Karpas-422 (cell line): ENCODE measurements at places on chromosomes 3 and 15.

DNA sequence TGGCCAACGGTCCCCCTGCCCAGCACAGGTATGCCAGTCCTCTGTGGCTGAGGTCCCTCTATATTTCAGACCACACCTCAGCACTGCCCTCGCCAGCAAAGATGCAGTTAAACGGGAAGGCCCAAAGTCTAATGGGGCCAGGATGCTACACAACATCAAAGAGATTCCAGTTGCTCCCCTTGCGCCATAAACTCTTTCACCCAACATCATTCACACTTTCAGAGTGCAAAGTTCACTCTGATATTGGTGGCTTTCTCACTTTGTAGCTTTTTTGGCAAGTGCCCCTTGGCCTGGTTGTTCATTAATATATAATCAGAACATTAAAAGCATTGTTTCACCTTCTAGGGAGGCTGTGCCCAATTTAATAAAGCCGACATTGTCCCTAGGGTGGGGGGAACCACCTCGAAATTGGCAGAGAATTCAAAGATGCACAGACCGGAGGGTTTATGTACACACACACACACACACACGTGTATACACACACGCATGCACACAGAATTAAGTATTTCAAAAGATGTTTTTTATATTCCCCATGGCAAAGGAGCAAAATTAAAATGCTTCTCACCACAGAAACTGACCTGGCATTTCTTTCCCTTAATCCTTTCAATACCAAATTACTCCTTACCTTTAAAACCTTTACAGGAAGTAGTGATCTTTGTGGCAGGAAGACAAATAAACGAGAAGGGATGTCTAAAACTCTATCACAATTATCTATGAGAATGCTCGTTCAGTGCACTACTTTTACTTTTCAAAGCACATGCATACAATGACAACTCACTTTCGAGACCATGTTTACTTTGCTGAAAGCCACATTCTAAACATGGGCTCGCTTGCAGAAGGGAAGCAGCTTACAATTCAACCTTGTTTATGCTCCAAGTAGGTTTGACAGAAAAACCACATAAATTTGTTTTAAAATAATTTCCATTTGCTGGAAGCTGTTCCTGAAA is 19.5 kb downstream of the LRIG1 start:
- no peak for DNase-seq

GRCh38 chr3:131338948-131339640 is 42.5 kb upstream of the NUDT16 start:
- DNase-seq = no peak

DNA sequence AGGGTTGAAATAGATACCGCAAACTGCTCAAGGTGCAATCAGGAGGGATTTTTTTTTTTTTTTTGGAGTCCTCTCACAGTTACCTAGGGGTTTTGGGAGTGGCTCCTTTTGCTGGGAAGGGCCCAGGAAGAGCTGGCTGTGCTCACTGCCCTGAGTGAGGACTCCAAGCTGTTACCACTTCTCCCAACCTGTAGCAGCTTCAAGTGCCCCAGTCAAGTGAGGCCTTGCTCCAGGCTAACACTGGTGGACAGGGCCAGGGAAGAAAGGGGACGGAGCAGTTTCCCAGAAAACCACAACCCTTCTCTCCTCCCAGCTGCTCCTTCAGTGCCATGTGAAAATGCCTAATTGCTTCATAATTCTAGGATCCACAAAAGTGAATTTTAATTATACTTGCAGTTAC is 274.3 kb downstream of the SUCLG2 start:
- no peak for DNase-seq

GRCh38 chr3:119870512-119870911 is 88.6 kb downstream of the NR1I2 start:
- DNase-seq = no peak

DNA sequence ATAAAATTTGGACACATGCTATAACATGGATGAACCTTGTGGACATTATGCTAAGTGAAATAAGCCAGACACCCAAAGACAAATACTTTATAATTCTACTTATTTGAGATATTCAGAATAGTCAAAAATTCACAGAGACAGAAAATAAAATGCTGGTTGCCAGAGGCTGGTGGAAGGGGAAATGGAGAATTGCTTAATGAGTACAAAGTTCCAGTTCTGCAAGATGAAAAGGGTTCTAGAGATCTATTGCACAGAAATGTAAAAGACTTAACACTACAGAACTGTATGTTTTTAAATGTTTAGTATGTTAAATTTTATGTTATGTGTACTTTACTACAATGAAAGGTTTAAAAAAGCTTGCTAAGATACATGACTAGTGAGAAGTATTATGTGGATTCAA is 344.8 kb downstream of the CNTN3 start:
- DNase-seq = no peak

DNA sequence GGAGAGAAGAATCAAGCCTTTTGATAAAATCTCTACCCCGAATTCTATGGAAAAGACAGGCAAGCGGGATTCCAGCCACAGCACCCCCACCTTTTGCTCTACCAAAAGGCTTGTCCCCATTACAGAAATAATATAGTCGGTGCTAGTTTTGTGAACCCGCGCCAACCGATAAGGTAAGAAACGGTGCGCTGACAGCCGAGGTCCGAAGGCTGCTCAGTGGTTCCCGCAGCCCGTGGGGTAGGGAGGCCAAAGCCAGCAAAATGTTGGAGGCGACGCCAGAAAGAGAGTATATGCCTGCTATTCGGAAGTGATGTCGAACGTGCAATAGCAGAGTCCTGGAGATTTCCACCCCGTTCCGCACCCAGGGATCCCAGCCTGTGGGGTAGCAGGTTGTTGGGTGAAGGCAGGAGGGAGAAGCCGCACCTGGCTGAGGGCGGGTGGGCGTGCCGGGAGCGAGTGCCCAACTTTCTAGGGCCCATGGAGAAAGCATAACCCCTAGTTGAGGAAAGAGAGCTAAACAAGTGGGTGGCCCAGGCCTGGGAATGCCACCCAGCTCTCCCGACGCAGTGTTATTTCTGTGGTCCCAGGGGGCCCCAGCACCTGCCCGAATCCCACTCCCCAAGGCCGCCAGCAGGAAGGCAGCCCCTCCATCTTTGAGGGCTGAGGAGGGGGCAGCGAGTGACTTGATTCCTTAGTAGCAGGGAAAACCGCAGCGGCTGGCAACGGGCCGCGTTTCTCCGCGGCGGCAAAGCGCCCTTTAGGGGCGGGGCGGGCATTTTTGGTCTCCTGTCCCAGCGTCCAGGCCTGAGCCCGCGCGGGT is 7.9 kb upstream of the SOX2 start:
- no peak for DNase-seq

- DNase-seq = no peak
Observed at GRCh38 chr3:134369231-134369741, 5.0 kb downstream of the AMOTL2 start.
